Stimulated activated CD4-positive, alpha-beta T cell treated with anti-CD3 and anti-CD28 coated beads, TNF-alpha, amount 100 ng/mL, for 1 hour (primary cell): ENCODE measurements at places on chromosomes 12 and 14.

GRCh38 chr12:64746663-64747062, 12.5 kb downstream of the GNS start:
- DNase-seq: no peak

- no peak for DNase-seq
These were observed 75.4 kb upstream of the CCND2 start for GRCh38 chr12:4197922-4198763.

DNA sequence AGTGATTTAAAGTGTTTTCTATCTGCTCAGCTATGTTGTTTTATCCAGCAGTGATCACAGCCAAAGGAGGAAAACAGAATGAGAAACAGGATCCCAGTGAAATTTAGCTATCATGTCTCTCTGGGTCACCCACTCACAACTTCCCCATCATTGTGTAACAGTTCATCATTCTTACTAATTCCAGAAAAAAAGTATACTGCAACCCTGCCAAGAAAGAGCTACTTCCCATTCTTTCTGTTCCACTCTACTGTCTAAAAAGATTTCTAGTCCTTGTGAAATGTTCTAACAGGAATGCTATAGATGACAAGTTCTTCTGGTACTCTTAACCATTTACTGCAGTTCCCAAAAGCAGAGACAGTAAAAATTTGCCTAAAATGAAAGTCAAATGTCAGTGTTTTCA, 39.2 kb upstream of the CD163 start:
- no peak for DNase-seq

GRCh38 chr14:20440465-20440864, 4.5 kb upstream of the KLHL33 start:
- DNase-seq: no peak

- DNase-seq: no peak
These were observed 389.8 kb downstream of the NUAK1 start for GRCh38 chr12:105748806-105749600.

- no peak for DNase-seq
These were observed 655 bp upstream of the DYNLL1 start for GRCh38 chr12:120495186-120495730.

DNA sequence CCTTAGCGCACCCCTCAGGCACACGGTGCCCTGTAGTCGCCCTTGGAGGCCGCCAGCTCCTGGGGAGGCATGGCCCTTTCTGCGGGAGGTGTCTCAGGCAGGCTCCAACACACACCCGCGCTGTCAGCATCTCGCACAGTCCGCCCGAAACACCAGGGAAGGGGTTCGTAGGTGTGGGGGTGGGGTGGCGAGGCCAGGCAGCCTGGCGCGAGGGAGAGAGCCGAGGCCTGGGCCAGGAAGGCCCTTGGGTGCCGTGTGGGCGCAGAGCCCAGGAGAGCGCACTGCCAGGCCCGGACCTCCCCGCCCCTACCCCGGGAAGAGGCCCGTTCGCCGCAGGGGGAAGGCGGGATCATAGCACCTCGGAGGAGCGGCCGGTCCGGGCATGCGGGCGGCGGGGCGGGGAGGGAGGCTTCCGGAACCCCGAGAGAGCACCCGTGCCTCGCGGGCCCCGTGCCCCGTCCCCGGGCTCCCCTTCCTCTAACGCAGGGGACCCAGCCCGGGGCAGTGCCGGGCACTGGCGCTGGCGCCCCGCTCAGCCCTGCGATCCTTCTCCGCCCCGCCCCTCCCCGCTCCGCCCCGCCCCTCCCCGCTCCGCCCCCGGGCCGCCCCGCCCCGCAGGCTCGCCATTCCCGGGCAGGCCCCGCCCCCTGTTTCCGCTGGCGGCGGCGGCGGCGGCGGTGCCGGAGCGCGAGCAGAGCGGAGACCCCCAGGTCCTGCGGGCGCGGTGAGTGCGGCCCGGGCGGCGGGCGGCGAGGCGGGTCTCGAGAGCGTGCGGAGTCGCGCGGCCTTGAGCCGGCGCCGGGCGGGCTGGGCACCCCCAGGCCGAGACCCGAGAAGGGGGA, at the start of gene TSPAN9:
Gene TSPAN9 (plus strand): TSS at position 650 of the 842 bp plus-strand sequence. CDS start 123,815 bp downstream, outside the sequence.
- peak; percentile 21 for DNase-seq

DNA sequence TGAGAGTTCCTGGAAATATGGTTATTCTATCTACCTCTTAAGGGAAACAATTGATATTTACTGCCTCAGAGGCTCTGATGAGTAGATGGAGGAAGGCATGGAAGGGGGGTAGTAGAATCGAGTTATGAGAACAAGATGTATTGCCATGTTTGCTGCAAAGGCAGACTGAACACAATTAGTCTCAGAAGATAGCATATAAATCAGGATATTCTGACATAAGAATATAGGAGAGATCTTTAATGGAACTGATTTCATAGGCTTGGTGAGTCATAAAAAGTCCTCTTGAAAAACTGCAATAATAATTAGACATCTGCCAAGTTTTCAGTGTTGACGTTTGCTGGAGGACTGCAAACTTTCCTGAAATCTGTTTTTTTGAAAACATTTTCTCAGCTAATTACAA, 636.1 kb downstream of the TMTC2 start:
- DNase-seq: no peak

DNA sequence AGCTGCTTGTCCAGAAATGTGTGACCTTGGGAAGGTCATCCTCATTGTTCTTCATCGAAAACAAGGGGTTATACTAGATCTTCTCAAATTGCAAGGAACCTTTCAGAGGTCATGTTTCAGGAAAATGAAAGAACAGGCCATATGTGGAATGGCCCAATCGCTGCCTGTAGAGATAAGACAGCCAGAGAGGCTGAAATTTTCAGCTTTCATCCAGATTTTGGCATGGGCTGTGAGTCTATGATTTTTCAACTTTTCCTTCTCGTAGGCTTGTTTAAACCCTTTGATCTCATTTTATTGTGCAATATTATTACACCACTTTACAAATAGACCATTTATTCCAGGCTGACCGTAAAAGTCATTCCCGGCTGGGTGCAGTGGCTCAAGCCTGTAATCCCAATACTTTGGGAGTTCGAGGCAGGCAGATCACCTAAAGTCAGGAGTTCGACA, 17.1 kb upstream of the ATXN2 start:
- DNase-seq: no peak

- no peak for DNase-seq
These were observed 28.6 kb upstream of the CEBPE start for GRCh38 chr14:23147676-23148075.

DNA sequence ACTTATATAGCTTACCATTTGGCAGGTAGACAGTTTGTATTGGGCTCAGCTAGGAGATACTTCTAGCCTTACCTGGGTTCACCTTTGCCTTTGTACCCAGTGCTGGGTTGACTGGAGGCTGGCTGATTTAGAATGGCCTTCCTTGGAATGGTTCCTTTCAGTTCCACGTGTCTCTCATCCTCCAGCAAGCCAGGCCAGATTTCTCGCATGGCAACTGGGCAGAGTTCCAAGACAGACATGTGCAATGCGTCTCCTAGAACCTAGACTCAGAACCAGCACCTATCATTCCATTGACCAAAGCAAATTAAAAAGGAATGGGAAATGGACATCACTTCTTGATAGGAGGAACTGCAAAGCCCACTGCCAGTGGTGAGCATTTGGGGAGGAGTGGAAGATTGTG, 79.1 kb upstream of the BDKRB2 start:
- no peak for DNase-seq

DNA sequence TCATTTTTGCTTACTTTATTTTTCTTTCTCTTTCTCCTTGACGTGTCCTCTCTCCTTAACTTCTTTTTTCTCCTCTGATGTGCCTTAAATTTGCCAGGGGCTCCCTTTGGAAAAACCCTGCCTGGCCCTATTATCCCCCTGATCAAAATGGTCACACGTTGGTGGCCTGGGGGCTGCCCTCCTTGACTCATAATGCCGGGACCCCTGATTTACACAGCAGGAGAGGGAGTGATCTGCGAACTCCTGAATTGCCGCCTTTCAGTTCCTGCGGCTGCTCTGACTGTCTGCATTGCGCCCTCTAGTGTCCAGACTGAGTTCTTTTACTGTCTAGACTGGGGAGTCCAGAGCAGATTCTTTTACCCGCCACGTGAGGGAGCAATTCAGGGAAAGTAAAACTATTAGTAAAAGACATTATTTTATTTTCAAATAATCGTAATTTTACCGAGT, 44.8 kb upstream of the GZMB start:
- peak; percentile 30 for DNase-seq

DNA sequence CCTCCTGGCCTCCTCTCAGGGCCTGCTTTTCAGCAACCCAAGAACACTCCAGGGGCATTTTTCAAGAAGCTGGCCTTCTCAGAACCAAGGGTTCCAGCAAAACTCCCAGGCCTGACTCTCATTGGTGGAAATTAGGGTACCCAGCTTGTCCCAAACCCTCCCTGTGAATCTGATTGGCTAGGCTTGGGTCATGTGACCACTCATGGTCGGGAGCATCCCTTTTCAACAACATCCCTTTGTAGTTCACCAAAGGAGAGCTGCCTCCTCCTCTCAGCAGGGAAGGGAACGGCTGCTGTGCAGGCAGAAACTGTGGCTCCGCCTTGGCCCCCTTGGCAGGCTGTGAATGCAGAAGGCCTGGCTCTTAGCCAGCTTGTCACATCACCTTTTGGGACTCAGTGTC, 94.5 kb downstream of the AACS start:
- no peak for DNase-seq

- no peak for DNase-seq
These were observed 63.4 kb upstream of the CSRP2 start for GRCh38 chr12:76942267-76942666.

GRCh38 chr14:68749487-68750475, 43.1 kb downstream of the ZFP36L1 start:
- no peak for DNase-seq

DNA sequence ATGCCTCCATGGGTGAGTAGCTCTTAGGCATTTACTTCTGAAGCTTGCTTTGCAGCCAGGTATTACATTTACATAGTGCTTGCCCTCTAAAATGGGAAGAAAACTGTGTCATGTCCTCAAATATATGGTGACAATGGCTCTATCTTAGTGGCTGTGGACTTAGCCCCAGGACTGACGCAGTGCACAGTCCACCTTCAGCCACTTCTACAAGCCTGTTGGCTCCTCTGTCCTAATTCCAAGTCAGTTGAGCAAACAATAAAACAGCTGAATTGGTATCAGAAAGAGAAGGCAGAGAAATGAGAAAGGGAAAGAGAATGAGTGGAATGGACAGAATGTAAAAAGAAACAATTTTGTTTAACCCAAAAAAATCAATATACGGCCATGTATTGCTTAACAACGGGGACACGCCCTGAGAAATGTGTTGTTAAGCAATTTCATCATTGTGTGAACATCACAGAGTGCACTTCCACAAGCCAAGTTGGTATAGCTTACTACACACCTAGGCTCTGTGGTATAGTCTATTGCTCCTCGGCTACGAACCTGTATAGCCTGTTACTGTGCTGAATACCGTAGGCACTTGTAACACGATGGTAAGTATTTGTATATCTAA, 93.5 kb downstream of the GRIN2B start:
- no peak for DNase-seq

- DNase-seq: no peak
These were observed 47.6 kb upstream of the EIF5 start for GRCh38 chr14:103286460-103286859.

GRCh38 chr12:115867854-115868253, 409.6 kb downstream of the MED13L start:
- no peak for DNase-seq

DNA sequence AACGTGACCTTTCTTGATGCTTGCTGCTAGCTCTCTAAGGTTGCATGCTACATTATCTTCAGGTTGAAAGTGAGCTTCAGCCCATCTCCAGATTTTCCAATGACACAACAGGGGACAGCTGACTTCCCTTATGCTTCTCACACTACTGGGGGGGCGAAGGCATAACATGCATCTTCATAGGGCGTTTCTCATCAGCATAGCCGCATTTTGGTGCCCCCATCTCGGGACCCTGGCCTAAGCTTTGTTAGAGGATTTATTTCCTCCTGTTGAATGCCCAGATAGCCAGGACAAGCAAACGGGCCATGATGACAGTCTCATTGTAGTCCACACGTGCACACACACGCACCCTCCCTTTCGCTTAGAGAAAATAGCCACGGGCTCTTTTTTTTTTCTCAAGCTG, 30.7 kb downstream of the SSPN start:
- DNase-seq: no peak

GRCh38 chr12:50425589-50426258, 25.0 kb downstream of the LARP4 start:
- no peak for DNase-seq

DNA sequence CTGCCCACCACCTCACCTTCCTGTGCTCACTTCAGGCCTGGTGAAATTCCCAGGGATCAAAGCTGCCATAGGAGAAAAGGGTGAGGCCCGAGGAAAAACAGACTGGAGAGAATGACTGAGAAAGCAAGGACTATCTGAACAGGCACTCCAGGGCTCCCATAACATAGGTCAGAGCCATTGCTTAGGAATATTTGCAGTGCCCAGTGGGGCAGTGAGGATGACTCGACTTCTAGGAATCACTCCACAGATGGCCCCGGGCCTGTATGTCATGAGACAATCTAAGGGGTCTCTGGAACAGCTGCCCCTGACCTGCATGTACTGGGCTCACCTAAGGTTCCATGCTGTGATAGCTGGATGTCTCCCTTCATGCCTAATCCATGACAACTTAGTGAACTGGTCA, 51.6 kb downstream of the GPHB5 start:
- no peak for DNase-seq

DNA sequence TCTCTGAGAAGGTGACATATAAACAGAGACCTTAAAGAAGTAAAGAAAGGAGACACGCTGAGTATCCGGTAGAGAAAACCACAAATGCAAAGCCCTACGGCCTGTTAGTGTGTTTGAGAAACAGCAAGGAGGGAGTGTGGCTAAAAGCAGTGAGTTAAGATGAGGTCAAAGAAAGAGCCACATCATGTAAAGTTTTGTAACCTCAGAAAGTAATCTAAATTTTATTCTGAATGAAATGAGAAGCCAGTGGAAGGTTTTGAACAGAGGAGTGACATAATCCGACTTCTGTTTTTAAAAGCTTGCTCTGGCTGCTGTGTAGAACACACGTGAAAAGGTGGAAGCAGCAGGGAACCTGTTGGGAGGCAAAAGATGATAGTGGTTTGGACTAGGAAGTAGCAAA, 32.6 kb downstream of the PPP2R5E start:
- no peak for DNase-seq

DNA sequence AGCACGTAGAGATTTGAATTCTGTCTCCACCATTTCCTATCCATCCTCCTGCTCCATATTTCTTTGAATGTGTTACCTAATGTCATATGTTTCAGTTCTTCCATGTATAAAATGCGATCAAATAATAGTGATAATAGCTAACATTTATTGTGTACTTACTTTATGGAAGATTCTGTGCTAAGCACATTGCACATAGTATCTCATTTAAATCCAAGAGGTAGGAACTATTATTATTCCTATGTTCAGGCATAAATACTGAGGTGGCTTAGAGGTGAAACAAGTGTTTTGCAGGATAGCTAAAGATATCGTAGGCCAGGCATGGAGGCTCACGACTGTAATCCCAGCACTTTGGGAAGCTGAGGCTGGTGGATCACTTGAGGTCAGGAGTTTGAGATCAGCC, 17.5 kb upstream of the AICDA start:
- DNase-seq: no peak

GRCh38 chr12:30448038-30448437, 247.6 kb downstream of the IPO8 start:
- DNase-seq: no peak
